Fibroblast of skin of right quadriceps (primary cell): ENCODE measurements at places on chromosomes 12 and 14.

DNA sequence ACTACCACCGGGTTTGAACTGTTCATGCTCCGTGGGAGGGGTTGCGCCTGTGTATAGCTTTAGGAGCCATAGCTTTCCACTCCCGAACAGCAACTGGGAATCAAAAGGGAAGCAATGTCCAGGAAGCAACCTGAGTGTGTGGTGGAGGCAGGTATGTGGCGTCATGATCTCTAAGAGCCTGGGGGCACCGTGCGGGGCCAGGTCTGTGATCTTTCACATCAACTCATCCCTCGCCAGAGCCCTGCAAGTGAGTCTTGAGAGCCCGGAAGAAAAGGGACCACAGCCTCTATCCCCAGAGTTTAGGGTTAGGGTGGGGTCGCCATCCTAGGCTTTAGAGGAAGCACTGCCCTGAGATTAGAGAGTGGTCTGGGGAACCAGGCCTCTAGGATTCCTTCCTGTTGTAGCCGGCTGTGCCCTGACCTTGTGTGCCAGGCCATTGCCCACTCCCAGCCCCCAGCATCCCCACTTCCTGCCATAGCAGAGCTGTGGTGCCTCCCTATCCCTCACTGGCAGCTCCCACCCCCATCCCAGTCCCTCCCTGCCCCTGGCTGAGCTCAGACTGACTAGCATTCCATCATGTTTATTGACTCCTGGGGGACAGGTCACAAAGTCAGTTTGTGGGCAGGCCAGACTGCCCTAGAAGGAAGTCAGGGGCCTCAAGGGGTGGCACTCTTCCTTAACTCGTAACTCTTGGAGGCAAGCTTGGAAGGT is 745 bp upstream of the ADCY4 start:
- DNase-seq = no peak

- DNase-seq = peak; percentile 50
Measured at GRCh38 chr14:92951912-92952471, 29.0 kb downstream of the CHGA start.

- DNase-seq = peak; percentile 42
Measured at GRCh38 chr12:25417071-25417470, 136.0 kb downstream of the LMNTD1 start.

DNA sequence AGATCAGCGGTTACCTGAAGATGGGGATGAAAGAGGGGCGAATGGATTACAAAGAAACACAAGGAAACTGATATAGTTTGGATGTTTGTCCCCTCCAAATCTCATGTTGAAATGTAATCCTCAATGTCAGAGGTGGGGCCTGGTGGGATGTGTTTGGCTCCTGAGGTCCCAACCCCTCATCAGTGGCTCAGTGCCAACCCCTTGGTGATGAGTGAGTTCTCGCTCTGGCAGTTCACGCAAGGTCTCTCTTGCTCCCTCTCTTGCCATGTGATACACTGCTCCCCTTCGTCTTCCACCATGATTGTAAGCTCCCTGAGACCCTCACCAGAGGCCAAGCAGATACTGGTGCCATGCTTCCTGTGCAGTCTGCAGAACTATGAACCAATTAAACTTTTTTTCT is 28.0 kb downstream of the ITGA7 start:
- DNase-seq = no peak

GRCh38 chr14:69716478-69717187 is 50.3 kb upstream of the SRSF5 start:
- peak; percentile 84 for DNase-seq

DNA sequence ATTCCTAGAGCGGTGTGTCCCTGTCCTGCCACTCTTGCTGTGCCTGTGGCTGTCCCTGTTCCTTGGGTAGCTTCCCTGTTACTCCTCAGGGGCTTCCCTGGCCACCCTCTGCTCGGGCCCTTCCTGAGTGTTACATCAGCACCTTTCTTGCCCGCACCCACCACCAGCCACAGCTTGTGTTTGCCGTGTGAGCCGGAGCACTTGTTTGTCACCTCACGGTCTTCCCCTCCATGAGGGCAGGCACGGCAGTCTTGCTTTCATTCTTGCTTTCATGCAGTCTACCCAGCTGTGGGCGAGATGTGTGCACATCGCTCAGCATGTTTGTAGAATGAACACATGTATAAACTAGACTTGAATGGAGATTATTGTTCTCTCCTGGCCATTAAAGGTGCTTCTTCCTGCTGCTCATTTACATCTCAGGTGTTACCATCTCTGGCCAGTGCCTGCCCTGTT is 42.0 kb downstream of the TRAF3 start:
- DNase-seq = no peak

DNA sequence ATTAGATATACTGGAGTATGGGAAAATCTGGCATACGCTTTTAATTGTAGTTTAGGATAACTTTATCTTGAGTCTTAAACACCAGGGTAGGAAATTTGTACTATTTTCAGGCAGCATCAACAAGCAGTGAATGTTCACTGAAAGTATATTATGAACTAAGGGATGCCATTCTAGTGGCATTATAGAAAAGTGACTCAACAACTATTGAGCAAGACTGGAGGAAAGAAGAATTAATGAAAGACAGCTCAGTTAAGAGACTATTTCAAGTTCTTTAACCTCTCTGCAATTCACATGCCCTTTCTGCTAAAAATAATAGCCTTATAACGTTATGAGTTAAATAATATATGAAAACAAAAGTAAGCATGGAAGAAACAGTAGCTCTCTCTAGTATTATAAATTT is 343.1 kb downstream of the FSCB start:
- peak; percentile 2 for DNase-seq

- DNase-seq = no peak
Measured at GRCh38 chr12:103588680-103589079, 1.6 kb downstream of the STAB2 start.

DNA sequence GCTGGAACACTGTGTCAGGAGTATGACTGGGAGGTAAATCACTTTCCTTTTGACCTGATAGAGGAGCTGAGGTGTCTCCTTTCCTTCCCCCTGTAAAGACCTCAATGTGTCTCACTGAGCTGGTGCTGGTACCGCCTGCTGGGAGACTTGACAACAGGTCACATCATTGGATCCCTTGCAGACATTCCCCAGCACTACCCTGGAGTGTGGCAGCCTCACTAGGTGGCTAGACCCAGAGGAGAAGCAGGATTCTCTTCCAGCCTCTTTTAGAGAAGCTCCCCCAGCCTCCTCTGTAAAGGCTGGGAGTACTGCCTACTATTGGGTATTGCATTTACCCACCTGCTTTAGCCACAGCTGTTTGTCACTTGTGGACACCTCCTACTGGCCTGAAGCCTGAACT is 223.9 kb downstream of the ADGRD1 start:
- DNase-seq = no peak

GRCh38 chr12:110301065-110301806 is 20.2 kb downstream of the ATP2A2 start:
- DNase-seq = no peak

GRCh38 chr12:96897421-96897820 is 9.6 kb upstream of the NEDD1 start:
- DNase-seq = no peak

GRCh38 chr12:29883941-29884554 is 100.3 kb upstream of the TMTC1 start:
- DNase-seq = no peak

DNA sequence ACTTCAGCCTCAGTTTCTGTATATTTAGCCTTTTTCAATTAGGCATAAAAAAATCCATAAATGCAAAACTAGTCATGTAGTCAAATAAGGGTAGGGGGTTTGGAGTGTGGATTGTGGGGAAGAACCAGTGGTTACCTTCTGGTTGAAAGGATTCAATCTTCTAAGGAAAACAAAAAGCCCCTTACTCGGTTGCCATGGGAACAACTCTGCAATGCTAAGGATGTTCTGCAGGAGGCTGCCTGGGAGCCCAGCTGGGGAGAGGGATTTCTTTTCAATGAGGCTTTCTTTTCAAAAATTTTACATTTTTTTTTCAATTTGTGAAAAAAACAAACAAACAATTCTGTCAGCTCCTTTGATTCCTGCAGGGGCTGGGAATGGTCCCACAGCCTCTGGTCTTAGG is 67.2 kb downstream of the SLC8A3 start:
- DNase-seq = no peak

DNA sequence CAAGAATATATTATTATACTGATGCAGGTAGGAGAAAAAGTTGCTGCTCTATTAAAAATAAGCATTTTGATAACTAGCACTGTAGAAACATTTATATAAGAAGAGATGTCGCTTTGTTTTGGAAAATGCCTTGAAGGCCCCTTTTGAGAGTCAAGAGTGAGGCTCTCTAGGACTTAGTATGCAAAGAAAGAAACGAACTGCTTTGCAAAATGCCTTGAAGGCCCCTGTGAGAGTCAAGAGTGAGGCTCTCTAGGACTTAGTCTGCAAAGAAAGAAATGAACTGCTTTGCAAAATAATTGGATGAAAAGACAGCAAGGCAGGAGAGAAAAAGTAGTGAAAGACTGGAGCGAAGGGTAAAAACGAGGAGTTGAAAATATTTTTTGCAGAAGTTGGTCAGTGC is 65.9 kb downstream of the AVPR1A start:
- DNase-seq = no peak

GRCh38 chr14:20386276-20386855 is 26.9 kb downstream of the TEP1 start:
- DNase-seq = no peak

DNA sequence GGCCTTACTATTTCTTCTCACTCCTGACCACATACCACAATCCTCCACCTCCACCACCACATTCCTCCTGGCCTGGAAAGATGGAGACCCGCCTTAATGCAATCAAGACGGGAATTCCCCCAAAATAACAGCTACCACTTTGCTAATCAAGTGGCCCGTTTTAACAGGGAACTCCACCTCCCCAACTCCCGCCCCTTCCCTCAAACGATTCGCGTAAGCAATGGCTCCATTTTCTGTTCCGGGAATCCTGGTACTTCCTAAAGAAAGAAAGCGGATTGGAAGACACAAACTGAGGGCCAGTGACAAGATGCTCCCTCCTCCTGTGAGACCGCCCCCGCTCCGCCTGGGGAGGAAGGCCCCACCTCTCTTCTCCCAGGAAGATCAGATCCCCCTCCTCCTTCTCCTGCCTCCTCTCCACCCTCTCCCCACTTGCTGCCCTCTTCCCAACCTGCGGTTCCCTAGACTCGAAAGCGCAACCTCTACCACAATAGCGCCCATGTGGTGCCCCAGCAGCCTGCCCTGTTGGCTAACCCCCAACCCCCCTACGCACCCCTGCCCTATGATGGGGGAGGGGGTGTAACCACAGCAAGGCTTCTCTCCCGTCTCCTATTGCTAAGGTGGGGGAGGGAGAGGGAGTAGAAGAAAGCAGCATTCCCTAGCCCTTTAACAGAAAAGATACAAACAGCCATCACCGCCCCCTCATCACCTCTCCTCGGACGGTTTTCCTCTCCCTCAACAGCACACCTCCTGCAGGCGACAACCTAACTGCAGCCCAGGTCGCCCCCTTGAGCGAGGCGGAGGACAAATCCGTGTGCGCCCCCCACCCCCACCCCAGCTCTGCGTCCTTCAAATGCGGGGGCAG is 777 bp downstream of the ARF3 start:
- peak; percentile 96 for DNase-seq

GRCh38 chr14:22977684-22978486 is 4.5 kb downstream of the AJUBA start:
- DNase-seq = peak; percentile 84

DNA sequence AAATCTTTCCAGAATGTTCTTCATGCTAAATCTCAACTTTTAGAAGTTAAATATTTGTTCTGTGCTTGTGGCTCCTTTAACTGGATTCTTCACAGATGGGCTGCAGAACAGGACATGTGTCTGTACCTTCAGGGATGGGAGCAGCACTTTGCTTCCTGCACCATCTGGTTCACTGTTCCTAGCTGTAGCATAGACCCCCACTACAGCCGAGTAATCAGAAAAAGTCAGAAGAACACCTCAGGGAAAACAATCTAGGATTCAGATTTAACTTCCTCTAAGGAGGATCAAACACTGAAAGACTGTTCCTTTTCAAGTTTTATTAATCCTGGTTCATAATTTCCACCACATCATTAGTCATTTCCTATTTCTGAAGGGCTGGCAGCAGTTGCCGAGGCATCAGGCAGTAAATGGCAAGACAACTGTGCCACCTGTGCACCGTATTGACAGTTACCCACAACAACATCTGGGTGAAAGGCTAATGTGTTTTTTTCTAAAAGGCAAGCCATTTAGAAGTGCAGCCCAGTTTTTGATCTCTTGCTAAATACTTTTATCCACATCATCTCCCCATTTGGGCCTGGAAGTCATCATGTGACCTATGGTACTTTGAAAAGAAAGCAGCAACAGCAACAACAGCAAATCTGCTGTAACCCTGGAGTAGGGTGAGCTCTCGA is 212.8 kb upstream of the BMP4 start:
- no peak for DNase-seq

DNA sequence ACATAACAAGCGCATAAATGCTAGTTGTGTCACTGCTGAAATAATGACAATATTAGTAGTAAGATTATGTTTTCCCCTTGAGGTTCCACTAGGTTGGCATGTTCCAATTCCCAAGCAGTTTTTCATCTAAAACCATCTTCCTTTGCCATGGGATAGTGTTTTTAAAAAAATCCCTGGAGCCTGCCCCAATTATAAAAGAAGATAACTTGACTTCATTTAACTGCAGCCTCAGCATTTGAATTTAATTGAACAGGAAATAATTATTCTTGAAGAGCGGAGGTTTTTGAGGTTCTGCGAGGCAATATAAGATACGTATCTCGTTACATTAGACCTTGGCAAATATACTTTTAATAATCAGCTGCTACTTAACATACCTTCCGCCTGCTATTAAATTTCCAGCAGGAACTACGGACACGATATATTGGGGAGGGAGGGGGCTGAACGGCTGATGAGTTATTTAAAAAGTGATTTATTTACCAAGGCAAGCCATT is 65.2 kb upstream of the HSPB8 start:
- no peak for DNase-seq

GRCh38 chr12:115450710-115451109 is 766.7 kb upstream of the TBX3 start:
- DNase-seq = no peak

GRCh38 chr12:101670007-101670671 is 27.3 kb upstream of the CHPT1 start:
- peak; percentile 45 for DNase-seq

- DNase-seq = no peak
Measured at GRCh38 chr14:43938588-43939281, 568.3 kb downstream of the FSCB start.

DNA sequence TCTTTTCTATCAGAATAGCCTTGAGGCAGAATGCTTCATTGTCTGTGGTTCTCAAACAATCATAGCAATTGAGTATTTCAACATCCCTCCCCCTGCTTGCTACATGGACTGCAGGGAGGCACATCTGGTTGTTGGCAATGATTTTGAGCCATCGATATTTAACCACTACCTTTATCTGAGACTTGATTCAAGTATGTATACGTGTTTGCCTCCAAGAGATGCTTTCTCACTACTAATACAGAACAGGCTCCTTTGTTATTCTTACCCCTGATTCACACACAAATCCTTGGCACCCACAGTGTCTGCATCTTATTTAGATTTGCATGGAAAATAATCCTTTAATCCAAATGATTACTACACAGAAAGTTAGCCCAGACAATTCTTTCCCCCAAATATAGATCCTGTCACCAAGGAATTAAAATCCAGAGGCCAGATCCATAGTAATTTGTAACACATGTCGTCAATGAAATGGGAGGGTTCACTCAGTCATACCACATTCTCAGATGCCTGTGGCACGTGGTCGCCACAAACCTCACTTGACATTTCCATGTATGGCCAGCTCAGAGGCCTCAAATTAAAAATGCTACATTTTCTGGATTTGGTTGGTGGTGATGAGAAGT is 199.3 kb downstream of the ITPR2 start:
- peak; percentile 97 for DNase-seq

- DNase-seq = peak; percentile 9
Measured at GRCh38 chr12:54658306-54659264, 10.4 kb upstream of the DCD start.
